ENCODE measurements at places on chromosomes 16 and 17.

- no peak overlapping the region for H3K27ac ChIP-seq
- 0 out of 2 replicates have a peak, but pooled peaks cover 3% of the 10 kb centered on the region for H3K4me1 ChIP-seq
- H3K36me3 ChIP-seq: peaks cover 2% of the 10 kb centered on the region
- no peak for DNase-seq
These were observed 120.2 kb upstream of the XYLT1 start for GRCh38 chr16:17590711-17591654.

GRCh38 chr17:68089881-68090280 is 54.3 kb downstream of the KPNA2 start:
- H3K4me1 ChIP-seq: peaks cover 15% of the 10 kb centered on the region
- no peaks in the 10 kb centered on the region for H3K36me3 ChIP-seq
- no peak overlapping the region for H3K4me3 ChIP-seq
- H3K27ac ChIP-seq: no peak overlapping the region
- no peak for DNase-seq

DNA sequence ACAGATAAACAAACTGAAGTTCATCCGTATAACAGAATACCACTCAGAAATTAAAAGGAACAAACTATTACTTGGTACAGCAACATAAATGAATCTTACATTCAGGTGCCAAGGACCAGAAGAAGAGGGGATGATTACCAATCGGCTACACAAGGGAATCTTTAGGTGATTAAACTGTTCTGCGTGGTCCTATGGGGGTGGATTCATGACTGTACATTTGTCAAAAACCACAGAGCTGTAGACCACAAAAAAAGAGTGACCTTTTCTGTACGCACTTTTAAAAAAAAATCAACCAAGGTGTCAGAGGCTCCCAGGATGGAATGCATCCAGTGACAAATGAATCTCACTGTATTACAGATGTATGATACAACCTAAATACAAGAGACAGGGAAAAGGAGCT is 110.8 kb downstream of the CDYL2 start:
- H3K36me3 ChIP-seq: no peaks in the 10 kb centered on the region
- no peak overlapping the region for H3K4me3 ChIP-seq
- H3K4me1 ChIP-seq: peaks cover 9% of the 10 kb centered on the region
- no peak overlapping the region for H3K27ac ChIP-seq
- H3K27me3 ChIP-seq: peaks cover 10% of the 10 kb centered on the region
- DNase-seq: no peak

DNA sequence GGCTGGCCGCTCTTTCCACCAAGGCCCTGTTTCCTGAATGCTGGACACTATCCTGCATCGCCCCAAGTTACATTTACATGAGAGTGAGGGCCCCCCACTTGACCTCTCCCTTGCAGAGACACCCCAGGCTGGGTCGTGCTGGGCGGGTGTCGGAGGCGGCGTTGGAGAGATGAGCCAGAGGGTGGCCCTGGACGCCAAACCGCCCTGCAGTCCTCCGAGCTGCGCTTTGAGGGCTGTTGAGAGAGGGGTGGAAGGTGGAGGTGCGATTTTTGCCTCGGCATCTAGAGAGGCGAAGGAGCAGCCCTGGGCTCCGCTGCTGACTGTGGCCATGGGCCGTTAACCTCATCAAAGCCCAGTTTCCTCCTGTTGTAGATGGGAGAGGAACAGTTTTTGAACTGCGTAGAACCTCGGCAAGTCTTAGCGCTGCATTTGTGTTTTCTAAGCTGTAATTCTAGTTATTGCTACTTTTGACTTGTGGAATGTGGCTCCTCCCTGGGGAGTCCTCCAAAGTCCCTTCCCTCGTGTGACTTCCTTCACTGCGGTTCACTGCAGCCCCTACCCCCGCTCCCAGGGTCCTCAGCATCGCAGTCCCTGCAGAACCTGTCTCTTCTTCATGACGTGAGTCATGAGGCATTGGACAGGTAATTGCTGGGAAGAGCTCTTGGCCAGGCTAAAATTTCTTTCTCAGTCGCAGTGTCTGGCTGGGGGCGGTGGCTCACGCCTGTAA is 986 bp upstream of the ELOB start:
- H3K27me3 ChIP-seq: no peaks in the 10 kb centered on the region
- no peak for DNase-seq
- peak overlapping the region; percentile 93 for H3K4me3 ChIP-seq
- peaks cover 11% of the 10 kb centered on the region for H3K36me3 ChIP-seq
- peaks cover 23% of the 10 kb centered on the region for H3K4me1 ChIP-seq

DNA sequence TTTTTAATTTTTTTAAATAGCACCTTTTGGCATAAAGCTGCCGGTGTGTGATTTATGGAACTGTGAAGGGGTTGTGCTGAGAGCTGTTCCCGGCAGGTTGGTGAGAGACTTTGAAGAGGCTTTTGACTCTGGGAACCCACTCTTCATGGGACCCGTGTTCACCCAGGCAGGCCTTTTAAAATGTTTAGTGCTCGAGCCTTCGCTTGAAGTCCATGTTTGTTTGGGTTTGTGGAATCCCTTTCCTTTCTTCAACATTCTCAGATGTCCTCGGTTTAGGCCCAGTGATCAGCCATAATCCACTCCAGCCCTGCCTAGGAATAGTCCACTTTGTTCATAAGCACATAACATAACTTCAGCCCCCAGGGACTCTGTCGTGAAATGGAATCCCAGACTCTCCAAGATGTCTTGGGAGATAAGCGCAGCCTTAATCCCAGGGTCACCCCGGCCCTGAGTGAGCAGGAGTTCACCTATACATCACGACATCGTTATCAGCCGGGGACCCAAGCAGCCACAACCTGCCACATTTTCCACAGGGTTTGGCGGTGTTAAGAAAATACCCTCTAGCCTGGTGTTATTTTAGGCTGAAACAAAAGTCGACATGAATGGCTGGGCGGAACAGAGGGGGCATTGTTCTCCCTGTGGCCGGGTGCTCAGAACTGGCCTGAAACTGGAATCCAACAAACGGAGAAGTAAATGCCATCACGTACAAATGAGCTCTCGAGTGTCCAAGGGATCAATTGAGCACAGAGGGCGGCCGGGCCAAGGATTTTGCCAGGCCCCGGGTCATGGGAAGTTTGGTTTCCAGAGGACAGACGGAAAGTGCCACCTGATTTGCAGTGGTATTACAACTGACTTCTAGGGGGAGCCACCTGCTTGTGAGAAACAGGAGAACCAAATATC is 145.7 kb upstream of the IRX3 start:
- DNase-seq: no peak
- H3K27me3 ChIP-seq: peaks cover 32% of the 10 kb centered on the region
- H3K4me3 ChIP-seq: no peak overlapping the region
- H3K27ac ChIP-seq: no peak overlapping the region
- peaks cover 13% of the 10 kb centered on the region for H3K4me1 ChIP-seq

GRCh38 chr17:80475910-80476876 is at the start of gene NPTX1:
Gene NPTX1 (minus strand): TSS chr17:80476607. CDS start chr17:80476446, 161 bp downstream.
- DNase-seq: no peak
- H3K4me3 ChIP-seq: peak within 1 kb of the TSS; percentile 61
- no peaks in the 10 kb centered on the region for H3K36me3 ChIP-seq
- H3K4me1 ChIP-seq: peaks cover 14% of the 10 kb centered on the region
- no peak within 1 kb of the TSS for H3K27ac ChIP-seq

- H3K4me3 ChIP-seq: no peak overlapping the region
- H3K27ac ChIP-seq: no peak overlapping the region
- no peaks in the 10 kb centered on the region for H3K36me3 ChIP-seq
- DNase-seq: no peak
These were observed 112.0 kb downstream of the NPIPB5 start for GRCh38 chr16:22622703-22623102.

GRCh38 chr16:1331712-1332617 is 1.5 kb upstream of the BAIAP3 start:
- peak overlapping the region; percentile 76 for H3K4me3 ChIP-seq
- peaks cover 14% of the 10 kb centered on the region for H3K4me1 ChIP-seq
- H3K36me3 ChIP-seq: no peaks in the 10 kb centered on the region
- peak overlapping the region; percentile 72 for H3K27ac ChIP-seq
- peak; percentile 93 for DNase-seq

DNA sequence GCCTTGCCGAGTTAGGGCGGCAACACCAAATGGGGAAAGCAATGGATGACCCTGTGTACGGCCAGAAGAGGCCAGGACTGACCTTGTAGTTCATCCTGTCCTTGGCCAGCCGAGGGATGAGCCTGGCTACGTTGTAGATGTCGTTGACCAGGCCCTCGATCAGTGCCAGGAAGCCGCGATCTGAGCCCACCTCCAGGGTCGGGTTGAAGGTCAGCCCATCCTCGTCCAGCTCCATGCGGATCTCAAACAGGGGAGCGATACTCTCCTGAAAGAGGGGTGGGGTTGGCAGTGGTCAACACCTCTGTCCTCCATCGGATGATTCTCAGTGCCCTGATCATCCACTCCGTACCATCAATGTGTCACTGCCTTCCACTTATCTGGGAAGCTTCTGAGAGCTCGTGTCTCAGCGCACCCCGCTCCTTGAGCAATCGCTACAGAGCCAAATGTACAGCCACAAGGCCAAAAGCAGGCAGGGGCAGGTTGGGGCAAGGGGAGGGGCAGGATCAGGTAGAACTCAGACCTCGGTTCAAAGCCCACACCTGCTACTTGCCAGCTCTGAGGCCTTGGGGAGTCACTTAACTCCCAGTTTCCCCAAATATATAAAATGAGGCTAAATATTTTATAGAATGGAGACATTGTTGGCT is 39.9 kb downstream of the DNAH17 start:
- no peak overlapping the region for H3K27ac ChIP-seq
- DNase-seq: no peak
- H3K4me3 ChIP-seq: no peak overlapping the region
- no peaks in the 10 kb centered on the region for H3K27me3 ChIP-seq
- no peaks in the 10 kb centered on the region for H3K4me1 ChIP-seq

- peaks cover 19% of the 10 kb centered on the region for H3K4me1 ChIP-seq
- H3K36me3 ChIP-seq: peaks cover 15% of the 10 kb centered on the region
- peak overlapping the region; percentile 70 for H3K4me3 ChIP-seq
- peaks cover 6% of the 10 kb centered on the region for H3K27me3 ChIP-seq
- peak overlapping the region; percentile 39 for H3K27ac ChIP-seq
These were observed 504 bp upstream of the COPRS start for GRCh38 chr17:31859487-31860008.

GRCh38 chr17:32755045-32755805 is 121.7 kb downstream of the MYO1D start:
- H3K27me3 ChIP-seq: no peaks in the 10 kb centered on the region
- peaks cover 3% of the 10 kb centered on the region for H3K36me3 ChIP-seq
- H3K27ac ChIP-seq: no peak overlapping the region
- no peak overlapping the region for H3K4me3 ChIP-seq
- H3K4me1 ChIP-seq: peaks cover 5% of the 10 kb centered on the region

DNA sequence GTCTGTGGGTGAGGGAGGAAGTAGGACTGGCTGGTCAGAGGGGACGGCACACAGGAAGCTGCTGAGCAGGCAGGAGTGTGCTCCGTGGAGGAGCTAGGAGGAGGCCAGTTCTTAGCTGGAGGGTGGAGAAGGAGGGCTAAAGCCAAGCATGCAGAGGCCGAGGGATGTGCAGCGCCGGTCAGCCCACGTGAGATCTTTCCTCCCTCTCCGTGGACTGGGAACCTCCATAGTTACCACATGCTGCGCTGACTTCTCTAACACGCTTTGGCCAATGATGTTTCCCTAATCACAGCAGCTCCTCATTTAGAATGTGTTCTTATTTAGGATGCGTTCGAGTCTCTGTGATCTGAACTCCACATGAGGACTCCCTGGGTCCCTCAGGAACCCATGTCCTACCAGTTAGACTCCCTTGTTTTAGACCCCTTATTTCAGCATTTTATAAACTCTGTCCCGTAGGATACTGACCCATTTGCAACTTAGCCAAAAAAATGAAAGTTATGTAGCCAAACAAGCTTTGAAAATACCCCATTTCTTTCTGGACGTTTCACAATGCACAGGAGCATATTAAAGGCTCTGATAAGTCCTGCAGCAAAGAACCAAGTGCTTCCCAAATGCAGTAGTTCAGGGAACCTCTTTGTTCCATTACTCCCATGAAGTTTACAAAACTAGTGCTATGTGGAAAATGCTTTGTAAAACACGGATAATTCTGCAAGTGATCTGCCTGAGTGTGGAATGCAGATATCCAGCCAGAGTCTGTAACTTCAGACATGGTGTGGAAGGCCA is 51.4 kb downstream of the IRF8 start:
- H3K27me3 ChIP-seq: peaks cover 4% of the 10 kb centered on the region
- H3K27ac ChIP-seq: no peak overlapping the region
- no peaks in the 10 kb centered on the region for H3K4me1 ChIP-seq
- no peak overlapping the region for H3K4me3 ChIP-seq
- DNase-seq: no peak

DNA sequence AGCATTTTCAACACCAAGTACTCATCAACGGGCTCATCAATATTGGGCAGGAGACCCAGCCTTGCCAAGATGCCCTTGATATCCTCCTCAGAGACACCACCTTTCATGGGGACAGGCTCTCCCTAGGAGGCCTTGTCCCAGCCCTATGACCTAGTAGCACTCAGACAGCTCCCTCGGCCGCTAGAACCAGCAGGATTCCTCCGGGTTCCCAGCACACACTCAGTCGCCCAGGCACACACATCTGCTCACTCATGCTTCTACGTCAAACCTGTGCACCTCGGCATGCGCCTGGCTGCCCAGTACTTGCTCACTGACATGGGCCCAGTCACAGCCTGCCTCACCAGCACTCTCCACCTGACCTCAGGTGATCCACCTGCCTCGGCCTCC is 17.0 kb downstream of the SRCIN1 start:
- peaks cover 68% of the 10 kb centered on the region for H3K4me1 ChIP-seq
- no peak for DNase-seq
- H3K27me3 ChIP-seq: peaks cover 9% of the 10 kb centered on the region
- peak overlapping the region; percentile 49 for H3K27ac ChIP-seq
- H3K4me3 ChIP-seq: no peak overlapping the region
- no peaks in the 10 kb centered on the region for H3K36me3 ChIP-seq

GRCh38 chr17:28081467-28081866 is 39.0 kb downstream of the NLK start:
- H3K27me3 ChIP-seq: no peaks in the 10 kb centered on the region
- no peak overlapping the region for H3K4me3 ChIP-seq
- no peak for DNase-seq

DNA sequence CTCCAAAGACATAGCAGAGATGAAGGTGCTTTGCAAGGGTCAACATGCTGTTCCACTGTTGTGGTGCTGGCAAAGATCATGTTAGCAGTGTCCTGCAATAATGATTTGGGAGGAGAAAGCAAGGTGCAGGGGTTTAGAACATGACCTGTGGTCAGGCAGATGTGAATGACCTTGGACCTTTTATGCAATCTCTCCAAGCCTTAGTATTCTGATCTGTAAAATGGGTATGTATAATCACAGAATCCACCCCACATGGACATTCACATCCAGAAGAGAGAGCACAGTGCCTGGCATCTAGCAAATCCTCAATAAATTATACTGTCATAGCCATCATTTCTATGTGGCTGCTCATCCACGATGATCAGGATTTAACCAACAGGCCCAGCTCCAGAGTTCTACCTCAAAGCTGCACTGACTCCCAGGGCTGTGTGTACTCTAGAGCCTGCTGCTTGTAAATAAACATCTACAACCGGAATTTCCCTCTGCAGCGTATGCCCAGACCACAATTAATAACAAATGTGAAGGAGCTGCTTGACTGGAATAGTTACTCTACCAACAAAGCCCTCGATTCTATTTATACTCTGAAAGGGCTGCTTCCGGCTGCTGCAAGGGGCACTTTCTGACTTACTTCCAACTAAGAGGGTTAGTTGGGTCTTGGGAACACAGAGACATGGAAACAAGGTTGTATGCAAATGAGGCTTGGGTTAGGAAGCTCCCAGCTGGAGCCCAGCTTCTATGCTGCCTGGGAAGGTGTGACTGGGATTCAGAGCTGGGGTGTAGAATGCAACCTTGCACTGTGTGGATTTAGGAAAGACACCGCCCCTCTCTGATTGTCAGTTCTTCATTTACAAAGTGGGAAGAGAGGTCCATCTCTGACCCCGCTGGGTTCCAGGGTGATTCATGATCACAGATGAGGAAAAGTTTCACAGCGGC is 265.2 kb downstream of the XYLT1 start:
- peaks cover 26% of the 10 kb centered on the region for H3K4me1 ChIP-seq
- H3K4me3 ChIP-seq: peak overlapping the region; percentile 22
- no peaks in the 10 kb centered on the region for H3K27me3 ChIP-seq
- H3K27ac ChIP-seq: peak overlapping the region; percentile 92
- H3K36me3 ChIP-seq: no peaks in the 10 kb centered on the region
- peak; percentile 31 for DNase-seq

Measured in WTC11 (cell line).